A172 (cell line): ENCODE measurements at places on chromosomes 4 and X.

DNA sequence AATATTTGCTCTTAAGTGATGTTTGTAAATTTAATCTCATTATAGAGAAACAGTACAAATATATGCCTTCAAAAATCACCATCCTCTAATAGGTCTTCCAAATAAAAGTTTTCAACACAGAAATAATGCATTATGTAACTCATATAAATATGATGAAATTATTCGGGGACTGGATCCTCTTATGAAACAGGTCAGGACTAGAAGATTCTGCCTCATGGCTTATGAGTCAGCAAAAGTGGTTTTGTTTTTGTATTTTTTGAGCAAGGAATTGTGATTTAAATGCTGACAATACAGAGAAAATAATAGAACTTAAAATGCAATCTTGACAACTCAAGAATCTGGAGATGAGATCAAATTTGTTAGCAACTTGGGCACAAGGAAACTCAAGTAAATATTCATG lies 179.7 kb upstream of the NDP start:
- DNase-seq = no peak

- no peak for DNase-seq
These were observed 63.3 kb downstream of the ELOVL6 start for GRCh38 chr4:110135076-110135475.

- DNase-seq = no peak
These were observed 7.2 kb upstream of the EFNB1 start for GRCh38 chrX:68821616-68822015.

DNA sequence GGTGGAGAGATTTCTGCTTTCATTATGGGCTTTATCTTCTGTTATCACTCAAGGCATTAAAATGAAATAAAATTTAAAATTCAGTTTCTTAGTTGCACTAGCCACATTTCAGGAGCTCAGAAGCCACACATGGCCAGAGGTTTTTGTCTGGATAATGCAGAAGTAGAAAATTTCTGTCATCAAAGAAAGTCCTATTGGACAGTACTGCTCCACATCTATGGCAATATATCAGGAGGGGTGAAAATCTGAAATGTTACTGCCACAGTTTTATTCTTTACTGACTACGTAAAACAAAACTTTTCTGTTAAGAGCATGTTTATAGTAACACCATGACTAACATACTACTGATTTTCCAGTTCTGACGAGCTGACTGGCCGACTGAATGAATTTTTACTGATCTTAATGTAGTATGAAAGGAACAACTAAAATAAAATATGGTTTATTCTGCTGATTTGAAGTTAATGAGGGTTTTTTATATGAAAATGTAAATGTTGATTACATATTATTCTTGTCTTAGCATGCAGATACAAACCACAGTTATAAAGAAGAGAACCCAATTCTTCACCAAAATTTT lies 264.0 kb upstream of the HAND2 start:
- peak; percentile 10 for DNase-seq

DNA sequence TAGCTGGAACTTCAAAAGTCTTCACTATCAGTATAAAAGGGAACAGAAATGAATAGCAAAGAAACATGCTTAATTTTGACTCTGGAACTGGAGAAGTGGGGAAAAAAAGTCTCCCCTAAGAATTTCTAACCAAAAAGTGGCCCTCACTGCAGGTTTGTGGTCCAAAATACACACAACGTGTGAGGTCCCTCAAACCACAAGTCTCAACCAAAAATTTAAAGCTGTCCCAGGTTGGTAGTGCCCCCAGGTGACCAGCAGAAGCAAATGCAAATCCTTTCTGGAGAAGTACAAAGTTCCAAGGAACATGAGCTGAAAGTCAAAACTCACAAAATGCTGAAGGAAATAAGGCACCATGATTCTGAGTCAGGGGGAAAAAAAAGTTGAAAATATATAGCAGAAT lies 23.6 kb upstream of the VAMP7 start:
- peak; percentile 23 for DNase-seq

- DNase-seq = no peak
These were observed at the start of gene FAT1 for GRCh38 chr4:186723292-186724057. Gene FAT1 (minus strand): TSS chr4:186723856. CDS start chr4:186709827, 14,029 bp downstream.

DNA sequence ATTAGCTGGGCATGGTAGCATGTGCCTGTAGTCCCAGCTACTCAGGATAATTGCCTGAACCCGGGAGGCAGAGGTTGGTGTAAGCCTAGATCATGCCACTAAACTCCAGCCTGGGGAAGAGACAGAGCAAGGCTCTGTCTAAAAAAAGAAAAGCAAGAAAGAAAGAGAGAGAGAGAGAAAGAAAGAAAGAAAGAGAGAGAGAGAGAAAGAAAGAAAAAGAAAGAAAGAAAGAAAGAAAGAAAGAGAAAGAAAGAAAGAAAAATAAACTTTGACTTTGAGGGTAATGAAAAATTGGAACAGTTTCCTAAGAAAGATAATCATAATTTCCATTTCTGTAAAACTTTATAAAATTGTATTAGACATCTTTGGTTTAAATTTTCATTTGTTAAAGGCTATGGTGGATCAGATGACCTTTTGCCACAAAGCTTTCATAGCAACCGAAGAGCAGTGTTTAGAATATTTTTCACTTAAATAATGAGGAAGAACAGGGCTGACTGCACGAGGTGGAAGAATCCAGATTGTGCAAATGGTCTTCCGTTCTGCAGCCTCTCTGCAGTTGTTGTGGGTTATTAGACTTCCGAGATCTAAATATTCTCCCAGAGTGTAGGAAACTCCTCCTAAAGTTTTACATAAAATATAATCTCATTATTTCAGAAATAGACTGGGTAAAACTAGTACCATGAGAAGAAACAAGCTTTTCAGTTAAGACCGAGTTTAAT lies 55.9 kb downstream of the RBM47 start:
- DNase-seq = no peak

- DNase-seq = no peak
These were observed 45.9 kb upstream of the RPA4 start for GRCh38 chrX:96837808-96838207.

GRCh38 chr4:93751411-93751810 lies 77.1 kb upstream of the ATOH1 start:
- DNase-seq = no peak

DNA sequence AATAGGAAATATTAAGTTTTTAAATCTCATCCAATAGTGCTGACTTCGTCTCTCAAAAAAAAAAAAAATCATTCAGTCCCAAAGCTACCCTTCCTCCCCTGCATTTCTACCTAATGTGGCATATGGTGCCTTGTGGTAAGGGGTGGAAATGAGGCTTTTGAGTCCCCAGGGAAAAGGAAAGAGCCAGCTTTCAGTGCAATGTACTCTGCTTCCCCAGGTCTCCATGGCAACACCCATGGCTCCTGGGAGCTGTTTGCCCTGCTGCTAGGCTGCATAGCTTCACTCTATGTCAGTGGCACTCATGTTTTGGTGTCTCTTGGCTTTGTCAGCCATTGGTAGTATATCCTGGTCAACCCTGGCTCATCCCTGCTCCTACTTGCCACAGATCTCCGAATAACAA lies 175.9 kb downstream of the SLC39A8 start:
- no peak for DNase-seq

- no peak for DNase-seq
These were observed 317.3 kb upstream of the F9 start for GRCh38 chrX:139213241-139213709.

DNA sequence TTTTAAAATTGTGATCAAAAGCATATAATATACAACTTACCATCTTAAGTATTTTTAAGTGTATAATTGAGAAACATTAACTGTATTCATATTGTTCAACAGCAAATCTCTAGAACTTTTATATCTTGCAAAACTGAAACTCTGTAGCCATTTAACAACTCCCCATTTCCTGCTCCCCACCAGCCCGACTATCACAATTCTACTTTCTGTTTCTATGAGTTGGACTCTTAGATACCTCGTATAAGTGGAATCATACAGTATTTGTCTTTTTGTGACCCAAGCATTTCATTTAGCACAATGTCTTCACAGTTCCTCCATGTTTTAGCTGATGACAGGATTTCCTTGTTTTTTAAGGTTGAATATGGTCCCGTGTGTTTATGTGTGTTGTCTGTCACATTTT lies 106.0 kb downstream of the LRBA start:
- DNase-seq = no peak

- DNase-seq = no peak
These were observed 1.2 kb downstream of the SPOCK3 start for GRCh38 chr4:167232805-167233684.

DNA sequence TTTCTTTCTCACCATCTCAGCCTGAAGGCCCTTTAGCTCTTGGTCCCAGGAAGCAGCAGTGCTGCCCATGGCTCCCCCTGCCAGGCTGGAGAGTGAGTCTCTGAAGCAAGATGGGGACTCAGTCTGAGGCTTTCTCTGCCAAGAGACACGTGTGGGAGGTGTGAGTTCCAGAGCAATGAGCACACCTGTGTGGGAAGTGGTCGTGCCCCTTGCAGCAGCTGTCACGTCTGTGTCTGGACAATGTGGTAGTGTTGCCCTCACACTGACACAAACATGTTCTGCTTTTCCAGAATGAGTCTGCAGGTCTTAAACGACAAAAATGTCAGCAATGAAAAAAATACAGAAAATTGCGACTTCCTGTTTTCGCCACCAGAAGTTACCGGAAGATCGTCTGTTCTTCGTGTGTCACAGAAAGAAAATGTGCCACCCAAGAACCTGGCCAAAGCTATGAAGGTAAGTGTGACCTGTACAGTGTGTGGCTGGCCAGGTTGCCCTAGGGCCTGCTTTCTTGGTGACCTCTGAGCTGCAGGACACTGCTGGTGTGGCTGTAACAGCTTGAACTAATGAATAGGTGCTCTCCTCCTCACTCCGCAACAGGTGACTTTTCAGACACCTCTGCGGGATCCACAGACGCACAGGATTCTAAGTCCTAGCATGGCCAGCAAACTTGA lies 1.9 kb downstream of the TACC3 start:
- no peak for DNase-seq

- no peak for DNase-seq
These were observed 249.1 kb downstream of the GBA3 start for GRCh38 chr4:22941688-22942375.

GRCh38 chrX:103310555-103311398 lies at the start of gene BEX2:
Gene BEX2 (minus strand): TSS chrX:103310990. CDS start chrX:103309976, 1,014 bp downstream.
- DNase-seq = peak; percentile 18

- peak; percentile 21 for DNase-seq
These were observed 96.5 kb downstream of the HDAC8 start for GRCh38 chrX:72475952-72476668.

DNA sequence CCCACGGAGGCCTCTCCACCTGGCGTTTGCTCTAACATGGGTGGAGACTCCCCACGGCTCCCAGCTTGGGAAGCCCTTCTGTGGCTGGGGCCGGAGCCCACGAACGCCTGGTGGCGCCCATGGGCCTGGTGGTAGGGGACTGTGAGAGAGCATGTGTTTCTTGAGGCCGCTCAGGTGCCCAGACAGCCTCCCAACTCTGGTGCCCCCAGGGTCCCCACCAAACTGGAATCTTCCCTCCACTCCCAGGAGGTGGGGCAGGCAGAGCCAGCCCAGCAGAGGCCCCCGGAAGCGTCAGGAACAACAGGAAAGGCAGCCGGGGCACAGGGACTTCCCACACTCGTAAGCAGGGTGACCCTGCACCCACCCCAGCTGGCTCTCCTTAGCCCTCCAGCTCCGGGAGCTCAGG lies 33.3 kb upstream of the FGFR3 start:
- DNase-seq = no peak

- DNase-seq = no peak
These were observed 2.1 kb downstream of the PPP3CA start for GRCh38 chr4:101345271-101345595.

GRCh38 chr4:188941524-188942119 lies 802.4 kb downstream of the TRIML1 start:
- peak; percentile 98 for DNase-seq

- no peak for DNase-seq
These were observed 2.2 kb downstream of the RBBP7 start for GRCh38 chrX:16867947-16868346.
